T-cell (primary cell): ENCODE measurements at places on chromosomes 2 and 18. TPM values are rescaled to one million over a fixed set of nuclear protein-coding genes. Genes with fewer than 3 reads are reported as not detected.

DNA sequence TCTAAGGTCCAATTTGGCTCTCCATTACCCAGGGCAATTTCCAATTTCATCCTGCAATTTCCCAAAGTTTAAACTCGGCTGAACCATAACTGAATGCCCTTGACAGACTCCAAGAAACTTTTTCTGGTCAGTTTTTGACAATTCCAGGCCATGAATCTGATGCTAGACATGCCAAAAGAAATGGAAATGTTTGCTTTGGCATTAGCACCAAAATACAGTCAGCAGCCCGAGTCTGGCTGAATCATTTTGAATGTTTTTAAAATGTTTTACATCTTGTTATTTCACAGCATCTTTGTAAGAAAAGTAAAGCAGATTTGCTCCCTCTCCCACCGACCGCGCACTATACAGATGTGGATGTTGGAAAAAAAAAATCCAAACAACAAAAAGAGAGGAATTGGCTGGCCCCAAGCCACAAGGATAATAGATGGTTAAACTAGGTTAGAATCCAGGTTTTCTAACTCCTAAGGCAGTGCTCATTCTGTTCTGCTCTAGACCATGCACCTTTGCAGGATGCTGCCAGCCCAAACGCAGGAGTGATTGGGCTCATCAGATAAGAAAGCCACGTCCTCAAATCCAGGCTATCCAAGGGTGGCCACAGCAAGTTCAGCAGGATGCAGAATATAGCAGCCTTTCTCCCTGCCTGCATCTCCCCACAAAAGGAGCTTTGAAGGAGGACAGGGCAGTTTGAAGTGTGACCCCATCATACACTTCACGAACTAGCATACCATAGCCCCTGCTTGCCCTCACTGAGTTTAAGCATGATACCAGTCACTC, 167.5 kb downstream of the ALK start:
- peaks cover 2% of the 10 kb centered on the region for H3K27me3 ChIP-seq
- no peak overlapping the region for H3K27ac ChIP-seq
- no peaks in the 10 kb centered on the region for H3K4me1 ChIP-seq
- H3K4me3 ChIP-seq = no peak overlapping the region
- no peaks in the 10 kb centered on the region for H3K36me3 ChIP-seq

DNA sequence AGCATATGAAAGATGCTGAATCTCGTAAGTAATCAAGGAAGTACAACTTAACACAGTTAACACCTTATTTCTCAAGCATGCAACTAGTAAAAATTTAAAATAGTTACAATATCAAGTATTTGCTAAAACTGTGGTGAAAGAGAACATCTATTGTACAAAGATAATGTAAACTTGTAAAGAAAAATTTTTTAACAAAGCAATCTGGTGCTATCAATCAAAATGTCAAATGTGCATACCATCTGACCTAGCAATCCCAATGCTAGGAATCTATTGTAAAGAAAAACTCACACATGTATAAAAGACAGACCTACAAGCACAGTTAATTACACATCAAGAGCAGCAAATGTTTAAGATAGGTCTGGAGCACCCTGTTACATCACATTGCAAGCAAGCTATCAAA, 90.1 kb downstream of the SLC66A3 start:
- H3K4me3 ChIP-seq = no peak overlapping the region
- no peaks in the 10 kb centered on the region for H3K4me1 ChIP-seq
- no peak overlapping the region for H3K27ac ChIP-seq
- H3K27me3 ChIP-seq = no peaks in the 10 kb centered on the region
- H3K36me3 ChIP-seq = peaks cover 6% of the 10 kb centered on the region
- no peak for DNase-seq

DNA sequence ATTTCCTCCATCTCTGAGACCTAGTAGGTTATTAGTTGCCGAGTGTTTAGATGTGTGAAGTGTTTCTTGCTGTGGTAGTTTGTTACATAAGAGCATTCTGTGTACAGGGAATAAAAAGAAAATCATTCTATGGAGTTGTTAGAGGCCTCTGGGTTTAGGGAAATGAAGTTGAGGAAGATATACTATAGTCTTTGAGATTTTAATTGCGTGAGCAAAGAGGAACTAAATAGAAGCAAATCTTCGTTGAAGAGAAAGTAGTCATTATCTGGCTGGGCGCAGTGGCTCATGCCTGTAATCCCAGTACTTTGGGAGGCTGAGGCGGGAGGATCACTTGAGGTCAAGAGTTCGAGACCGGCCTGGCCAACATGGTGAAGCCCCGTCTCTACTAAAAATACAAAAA, 19.0 kb downstream of the USP39 start:
- H3K36me3 ChIP-seq = peaks cover 89% of the 10 kb centered on the region
- no peaks in the 10 kb centered on the region for H3K27me3 ChIP-seq
- H3K4me1 ChIP-seq = no peaks in the 10 kb centered on the region
- no peak overlapping the region for H3K4me3 ChIP-seq
- H3K27ac ChIP-seq = no peak overlapping the region
- no peak for DNase-seq

- DNase-seq = no peak
- H3K27me3 ChIP-seq = no peaks in the 10 kb centered on the region
- H3K4me3 ChIP-seq = no peak overlapping the region
- no peaks in the 10 kb centered on the region for H3K36me3 ChIP-seq
Observed at GRCh38 chr2:199797431-199798403, 53.3 kb downstream of the FTCDNL1 start.

- peak overlapping the region; percentile 3 for H3K4me3 ChIP-seq
- no peaks in the 10 kb centered on the region for H3K36me3 ChIP-seq
- no peak for DNase-seq
Observed at GRCh38 chr2:237433920-237434676, 20.1 kb upstream of the COL6A3 start.

GRCh38 chr2:32192418-32192817, 26.8 kb downstream of the SLC30A6 start:
- H3K36me3 ChIP-seq = peaks cover 31% of the 10 kb centered on the region
- no peak overlapping the region for H3K4me3 ChIP-seq
- no peak overlapping the region for H3K27ac ChIP-seq
- DNase-seq = no peak

GRCh38 chr18:10271481-10271880, 183.0 kb upstream of the APCDD1 start:
- no peak for DNase-seq
- no peaks in the 10 kb centered on the region for H3K4me1 ChIP-seq
- H3K27me3 ChIP-seq = no peaks in the 10 kb centered on the region
- no peak overlapping the region for H3K4me3 ChIP-seq
- H3K36me3 ChIP-seq = no peaks in the 10 kb centered on the region

DNA sequence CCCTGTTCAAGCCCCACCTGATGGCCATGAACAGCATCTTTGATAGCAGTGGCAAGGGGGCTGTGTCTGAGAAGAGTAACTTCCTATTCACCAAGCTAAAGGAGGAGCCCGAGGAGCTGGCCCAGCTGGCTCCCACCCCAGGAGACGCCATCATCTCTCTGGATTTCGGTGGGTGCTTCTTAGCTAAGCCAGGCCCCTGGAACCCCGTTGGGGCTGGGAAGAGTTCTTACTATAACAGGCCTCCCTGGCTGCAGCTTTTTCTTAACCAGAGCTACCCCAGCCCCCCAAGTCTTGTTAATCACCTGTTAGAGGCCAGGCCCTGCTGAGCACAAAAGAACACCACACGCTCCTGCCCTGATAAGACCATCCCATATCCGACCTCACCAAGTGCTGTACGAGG, 79.4 kb downstream of the EPAS1 start:
- H3K27ac ChIP-seq = no peak overlapping the region
- no peak overlapping the region for H3K4me3 ChIP-seq
- no peaks in the 10 kb centered on the region for H3K4me1 ChIP-seq
- no peak for DNase-seq
- H3K36me3 ChIP-seq = no peaks in the 10 kb centered on the region

DNA sequence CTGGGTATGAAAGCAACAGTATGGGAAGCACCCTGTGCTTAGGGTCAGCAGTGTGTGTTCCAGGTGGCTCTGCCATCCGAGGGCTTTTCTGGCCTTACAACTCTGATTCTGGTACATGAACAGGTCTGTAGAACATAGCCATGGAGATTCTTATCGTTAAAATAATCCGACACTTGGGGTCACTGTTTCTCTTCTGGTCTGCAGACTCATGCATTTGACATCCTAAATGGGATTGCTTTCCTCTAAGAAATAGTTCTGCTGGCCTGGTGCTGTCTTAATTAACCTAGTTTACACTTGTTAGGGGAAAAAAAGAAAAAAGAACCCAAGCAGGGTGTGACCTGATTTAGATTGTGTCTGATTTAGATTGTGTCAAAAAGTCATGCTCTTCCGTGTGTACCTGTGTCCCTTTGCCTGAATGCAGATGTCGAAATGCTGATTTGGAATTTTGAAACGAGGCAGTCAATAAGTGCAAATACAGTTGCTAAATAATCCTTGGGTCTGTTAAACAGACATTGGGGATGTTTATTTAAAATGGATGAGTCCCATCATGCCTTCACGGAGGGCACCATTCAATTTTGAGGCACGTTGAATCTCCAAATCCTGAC, 59.6 kb downstream of the TRPM8 start:
- H3K36me3 ChIP-seq = no peaks in the 10 kb centered on the region
- peaks cover 19% of the 10 kb centered on the region for H3K4me1 ChIP-seq
- peaks cover 7% of the 10 kb centered on the region for H3K27me3 ChIP-seq
- no peak for DNase-seq

GRCh38 chr2:119723784-119724467, 35.8 kb upstream of the PTPN4 start:
- H3K36me3 ChIP-seq = no peaks in the 10 kb centered on the region
- H3K4me3 ChIP-seq = no peak overlapping the region
- DNase-seq = no peak
- no peaks in the 10 kb centered on the region for H3K4me1 ChIP-seq
- no peaks in the 10 kb centered on the region for H3K27me3 ChIP-seq

DNA sequence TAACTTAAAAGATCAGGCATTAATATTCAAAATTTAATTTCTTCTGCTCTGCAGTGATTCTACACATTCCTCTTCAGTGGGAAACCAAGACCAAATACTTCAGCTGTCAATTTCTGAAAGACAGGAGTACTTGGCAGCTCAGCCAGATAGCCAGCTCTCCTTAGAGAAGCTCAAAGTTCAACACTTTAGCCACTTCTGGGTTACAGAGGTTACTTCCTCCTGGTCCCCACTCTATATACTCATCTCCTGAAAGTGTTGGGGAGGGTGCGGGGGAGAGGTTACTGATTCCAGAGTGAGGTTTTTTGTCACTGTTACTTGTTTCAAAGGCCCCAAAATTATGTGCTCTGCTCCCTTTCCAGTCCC, 4.1 kb downstream of the CYTIP start:
- H3K27ac ChIP-seq = peak overlapping the region; percentile 90
- no peaks in the 10 kb centered on the region for H3K36me3 ChIP-seq
- H3K4me1 ChIP-seq = peaks cover 10% of the 10 kb centered on the region
- no peaks in the 10 kb centered on the region for H3K27me3 ChIP-seq

DNA sequence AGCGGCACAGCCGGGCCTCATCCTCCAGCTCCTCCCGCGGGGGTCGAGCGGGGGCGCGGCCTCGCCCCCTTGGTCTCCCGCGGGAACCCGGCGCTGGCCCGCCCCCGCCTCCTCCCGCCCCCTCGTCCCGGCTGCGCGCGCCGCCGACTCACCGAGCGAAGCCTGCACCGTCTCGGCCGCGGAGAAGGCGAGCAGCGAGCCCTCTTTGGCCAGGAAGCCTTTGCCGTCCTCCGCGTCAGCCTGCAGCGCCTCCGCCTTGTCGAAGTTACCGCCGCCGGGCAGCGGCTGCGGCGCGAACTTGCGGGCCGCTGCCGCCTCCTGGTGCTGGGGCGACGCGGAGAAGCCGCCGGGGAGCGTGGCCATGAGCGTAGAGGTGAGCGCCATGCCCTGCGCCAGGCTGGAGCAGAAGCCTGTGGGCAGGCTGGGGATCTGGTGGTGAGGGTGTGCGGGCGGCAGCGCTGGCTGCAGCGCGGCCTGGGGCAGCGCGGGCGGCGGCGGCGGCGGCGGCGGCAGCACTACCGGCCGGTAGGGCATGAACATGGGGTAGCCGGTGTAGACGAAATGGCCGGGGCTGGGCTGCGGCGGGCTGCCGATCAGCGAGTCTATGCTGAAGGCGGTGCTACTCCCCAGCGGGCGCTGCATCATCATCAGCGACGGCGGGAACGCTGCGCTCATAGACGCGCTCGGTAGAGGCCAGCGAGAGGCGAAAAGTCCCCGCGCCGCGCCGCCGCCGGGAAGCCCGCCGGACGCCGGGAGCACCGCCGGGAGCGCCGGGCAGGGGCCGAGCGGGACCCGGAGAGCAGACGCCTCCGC, 683 bp downstream of the GBX2 start:
- H3K27me3 ChIP-seq = peaks cover 23% of the 10 kb centered on the region
- H3K36me3 ChIP-seq = no peaks in the 10 kb centered on the region
- no peaks in the 10 kb centered on the region for H3K4me1 ChIP-seq

Gene TTN
- 14.3 TPM for total RNA-seq

Gene ALK
- not detected for total RNA-seq

Gene NOSTRIN
- 0.53 TPM for total RNA-seq

Gene DLX1
- not detected for total RNA-seq

Gene LRRC30
- not detected for total RNA-seq

Gene CIAO1
- total RNA-seq = 85.6 TPM
